ENCODE measurements at places on chromosomes 11 and 22.

DNA sequence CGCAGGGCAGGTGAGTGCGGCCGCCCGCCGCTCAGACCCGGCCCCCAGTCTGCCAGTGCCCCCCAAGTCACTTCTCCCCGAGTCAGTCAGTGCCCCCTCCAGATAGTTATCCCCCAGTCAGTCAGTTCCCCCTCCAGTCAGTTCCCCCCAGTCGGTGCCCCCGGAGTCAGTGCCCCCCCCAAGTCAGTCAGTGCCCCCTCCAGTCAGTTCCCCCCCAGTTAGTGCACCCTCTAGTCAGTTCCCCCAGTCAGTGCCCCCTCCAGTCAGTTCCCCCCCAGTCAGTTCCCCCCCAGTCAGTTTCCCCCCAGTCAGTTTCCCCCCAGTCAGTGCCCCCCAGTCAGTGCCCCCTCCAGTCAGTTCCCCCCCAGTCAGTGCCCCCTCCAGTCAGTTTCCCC is 411 bp downstream of the PPP6R2 start:
- no peak for DNase-seq

DNA sequence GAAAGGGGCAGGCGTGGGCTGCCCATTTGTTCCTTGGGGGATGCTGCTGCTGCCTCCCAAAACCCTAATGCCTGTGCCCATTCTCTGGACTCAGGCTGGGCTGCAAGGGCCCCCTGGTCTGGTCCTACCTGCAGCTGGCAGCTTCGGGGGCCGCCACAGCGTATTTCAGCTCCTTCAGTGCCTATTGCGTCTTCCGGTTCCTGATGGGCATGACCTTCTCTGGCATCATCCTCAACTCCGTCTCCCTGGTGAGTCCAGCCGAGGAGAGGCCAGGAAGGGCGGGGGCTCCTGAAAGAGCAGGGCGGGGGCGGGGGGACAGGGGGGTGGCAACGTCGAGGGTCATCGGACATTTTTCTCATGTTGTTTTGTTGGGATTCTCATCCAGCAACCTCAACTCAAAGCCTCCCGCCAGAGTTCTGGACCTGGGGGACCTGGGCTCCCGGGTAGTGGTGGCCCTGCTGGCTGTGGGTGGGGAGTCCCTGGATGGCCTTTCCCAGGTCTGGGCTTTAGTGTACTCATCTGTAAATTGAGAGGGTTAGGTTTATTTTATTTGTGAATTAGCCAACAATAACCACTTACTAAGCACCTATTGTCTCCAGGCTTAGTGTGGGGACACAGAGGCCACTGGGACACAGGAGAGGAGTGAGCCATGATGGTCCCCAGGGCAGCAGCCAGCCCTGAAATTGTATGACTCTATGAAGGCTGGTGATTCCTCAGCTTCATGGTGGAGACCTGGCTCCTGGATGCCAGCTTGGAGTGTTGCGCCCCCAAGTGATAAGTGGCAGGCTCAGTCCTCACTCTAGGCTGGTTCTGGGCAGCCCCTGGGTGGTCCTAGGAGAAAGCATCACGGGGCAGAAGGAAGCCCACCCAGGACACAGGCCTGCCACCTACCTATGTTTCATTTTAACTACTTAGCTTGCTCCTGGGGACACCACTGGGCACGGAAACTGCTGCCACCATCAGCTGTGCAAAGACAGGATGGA is 36.0 kb downstream of the CAPN1 start:
- DNase-seq = no peak

GRCh38 chr11:89161949-89162348 is 15.7 kb upstream of the TYR start:
- no peak for DNase-seq

- no peak for DNase-seq
Observed at GRCh38 chr11:78193806-78194205, 5.1 kb downstream of the USP35 start.

DNA sequence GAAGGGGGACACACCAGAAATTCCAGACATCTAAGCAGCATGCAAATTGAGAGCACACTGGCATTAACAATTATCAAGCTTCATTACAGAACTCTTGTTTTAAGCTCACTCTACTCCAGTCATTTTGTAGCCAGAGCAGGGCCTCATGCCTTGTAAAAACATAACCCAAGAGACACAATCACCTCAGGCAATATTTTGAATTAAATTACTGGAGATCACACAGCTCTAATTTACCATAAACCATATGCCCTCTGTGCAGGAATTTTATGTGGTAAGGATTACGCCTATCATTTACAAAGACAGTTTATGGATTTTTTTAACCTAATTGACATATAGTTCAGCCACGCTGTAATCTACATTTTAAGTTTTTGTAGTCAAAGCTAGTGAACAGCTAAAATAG is 414.1 kb upstream of the DDI1 start:
- no peak for DNase-seq

DNA sequence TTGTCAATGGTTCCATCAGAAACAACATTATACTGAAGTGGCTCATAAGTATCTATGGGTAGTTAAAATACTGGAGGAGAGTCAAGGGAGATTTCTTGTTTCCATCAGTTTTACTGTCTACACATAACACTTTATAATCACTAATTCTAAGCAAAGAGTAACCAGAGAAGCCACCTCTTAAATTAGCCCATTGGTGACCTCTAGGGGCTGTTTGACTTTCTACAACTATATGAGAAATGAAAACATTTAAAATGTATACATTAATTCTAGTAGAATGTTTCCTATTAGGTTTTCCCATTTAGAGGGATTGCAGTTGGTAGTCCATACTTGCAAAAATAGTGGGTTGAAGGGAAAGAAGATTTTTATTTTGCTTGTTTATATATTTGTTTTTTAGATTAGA is 504.3 kb downstream of the FAM181B start:
- no peak for DNase-seq

GRCh38 chr22:19629720-19630419 is 84.4 kb upstream of the SEPTIN5 start:
- DNase-seq = peak; percentile 88

- no peak for DNase-seq
Observed at GRCh38 chr11:23923357-23923756, 573.5 kb upstream of the LUZP2 start.

GRCh38 chr11:58578136-58578634 is 678 bp upstream of the ZFP91 start:
- peak; percentile 95 for DNase-seq

DNA sequence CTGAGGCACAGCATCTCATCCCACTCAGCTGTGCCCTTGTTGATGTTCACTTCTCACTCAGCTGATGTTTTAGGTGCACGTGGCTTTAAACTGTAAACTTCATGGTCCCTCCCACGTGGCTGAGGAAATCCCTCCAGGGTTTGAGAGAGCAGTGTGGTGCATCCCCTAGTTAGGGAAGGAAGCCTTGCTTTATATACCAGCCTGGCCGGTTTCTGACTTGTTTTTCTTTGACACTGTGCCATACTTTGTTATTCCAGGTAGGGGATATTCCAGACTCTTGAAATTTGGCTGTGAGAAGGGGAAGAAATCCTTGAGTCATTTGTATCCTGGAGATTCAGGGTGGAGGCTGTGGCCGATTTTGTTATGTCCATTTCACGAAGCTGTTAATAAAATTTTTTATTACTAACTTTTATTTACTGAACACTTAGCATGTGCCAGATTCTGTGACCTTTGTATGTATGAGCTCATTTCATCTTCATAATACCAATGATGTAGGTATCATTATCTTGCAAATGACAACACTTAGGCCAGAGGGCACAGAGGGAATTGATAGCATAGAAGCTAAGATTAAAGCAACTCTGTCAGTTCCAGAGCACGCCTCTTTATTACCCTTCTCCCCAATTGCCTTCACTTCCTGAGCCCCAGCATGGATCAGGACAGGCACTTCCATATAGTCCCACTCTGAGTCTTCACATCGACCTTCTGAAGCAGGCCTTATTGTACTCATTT is 116.6 kb downstream of the NAV2 start:
- no peak for DNase-seq

- no peak for DNase-seq
Observed at GRCh38 chr11:128763224-128763623, 69.4 kb downstream of the FLI1 start.

GRCh38 chr11:123047266-123047946 is 14.5 kb downstream of the HSPA8 start:
- no peak for DNase-seq

- no peak for DNase-seq
Observed at GRCh38 chr11:942823-943222, 17.2 kb downstream of the AP2A2 start.

DNA sequence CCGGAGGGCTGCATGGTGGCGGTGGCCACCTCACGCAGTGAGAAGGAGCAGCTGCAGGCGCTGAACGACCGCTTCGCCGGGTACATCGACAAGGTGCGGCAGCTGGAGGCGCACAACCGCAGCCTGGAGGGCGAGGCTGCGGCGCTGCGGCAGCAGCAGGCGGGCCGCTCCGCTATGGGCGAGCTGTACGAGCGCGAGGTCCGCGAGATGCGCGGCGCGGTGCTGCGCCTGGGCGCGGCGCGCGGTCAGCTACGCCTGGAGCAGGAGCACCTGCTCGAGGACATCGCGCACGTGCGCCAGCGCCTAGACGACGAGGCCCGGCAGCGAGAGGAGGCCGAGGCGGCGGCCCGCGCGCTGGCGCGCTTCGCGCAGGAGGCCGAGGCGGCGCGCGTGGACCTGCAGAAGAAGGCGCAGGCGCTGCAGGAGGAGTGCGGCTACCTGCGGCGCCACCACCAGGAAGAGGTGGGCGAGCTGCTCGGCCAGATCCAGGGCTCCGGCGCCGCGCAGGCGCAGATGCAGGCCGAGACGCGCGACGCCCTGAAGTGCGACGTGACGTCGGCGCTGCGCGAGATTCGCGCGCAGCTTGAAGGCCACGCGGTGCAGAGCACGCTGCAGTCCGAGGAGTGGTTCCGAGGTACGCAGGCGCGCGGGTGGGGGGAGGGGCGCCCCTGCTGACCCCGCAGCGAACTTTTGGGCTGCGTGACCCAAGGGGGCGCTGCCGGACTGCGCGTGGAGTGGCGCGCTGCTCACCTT is 670 bp downstream of the NEFH start:
- DNase-seq = peak; percentile 70

DNA sequence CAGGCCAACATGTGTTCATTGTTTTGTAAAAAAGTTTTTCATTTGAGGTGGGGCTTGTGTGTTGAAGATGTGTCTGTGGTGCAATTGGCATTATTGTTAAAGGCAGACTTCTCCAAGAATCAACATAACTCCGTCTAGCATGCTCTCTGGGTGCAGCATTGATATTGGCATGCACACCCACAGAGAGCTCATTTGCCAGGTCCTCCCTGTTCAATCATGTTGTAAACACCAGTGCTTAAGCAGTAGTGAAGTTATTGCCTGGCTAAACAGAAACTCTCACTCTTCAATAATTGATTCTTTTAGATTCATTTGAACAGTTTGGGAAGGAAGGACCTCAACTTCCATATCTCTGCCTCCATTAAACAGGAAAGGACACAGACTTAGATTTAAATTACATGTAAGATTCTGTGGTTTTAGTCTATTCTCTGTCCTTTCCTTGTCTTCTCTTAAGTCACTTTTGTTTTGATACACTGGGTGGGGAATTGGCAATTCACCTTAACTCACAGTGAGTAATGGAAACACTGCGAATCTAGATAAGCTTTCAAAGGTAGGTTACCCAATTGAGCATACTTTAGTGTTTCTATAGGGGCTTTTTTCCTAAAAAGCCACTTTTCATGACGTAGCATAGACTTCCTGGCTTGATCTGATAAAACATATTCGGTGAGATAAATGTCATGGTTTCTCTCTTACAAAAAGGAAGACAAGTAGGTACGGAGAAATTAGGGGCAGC is 30.8 kb upstream of the EXPH5 start:
- no peak for DNase-seq

- DNase-seq = no peak
Observed at GRCh38 chr11:116997071-116997470, 101.2 kb downstream of the SIK3 start.
